ENCODE measurements at places on chromosomes 16 and 17.

DNA sequence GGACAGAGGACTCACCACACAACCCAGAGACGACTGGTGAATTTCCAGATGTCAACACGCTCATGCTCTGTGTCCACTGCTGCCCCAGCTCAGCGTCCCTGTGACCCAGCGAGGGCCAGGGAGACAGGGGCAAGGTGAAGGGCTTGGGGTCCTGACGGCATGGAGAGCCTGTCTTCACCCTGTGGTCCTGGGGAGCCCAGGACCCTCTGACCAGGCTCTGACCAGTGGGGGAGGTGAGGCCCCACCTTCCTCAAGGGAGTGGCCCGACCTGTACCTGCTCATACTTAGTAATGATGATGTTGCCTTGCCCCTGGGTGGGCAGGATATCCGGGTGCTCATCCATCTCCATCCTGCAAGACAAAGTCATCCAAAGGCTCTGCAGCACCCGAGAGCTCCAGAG lies 39.8 kb downstream of the TNFRSF13B start:
- no peak for DNase-seq

GRCh38 chr17:3892095-3892998 lies 506 bp downstream of the CAMKK1 start:
- DNase-seq: peak; percentile 62

DNA sequence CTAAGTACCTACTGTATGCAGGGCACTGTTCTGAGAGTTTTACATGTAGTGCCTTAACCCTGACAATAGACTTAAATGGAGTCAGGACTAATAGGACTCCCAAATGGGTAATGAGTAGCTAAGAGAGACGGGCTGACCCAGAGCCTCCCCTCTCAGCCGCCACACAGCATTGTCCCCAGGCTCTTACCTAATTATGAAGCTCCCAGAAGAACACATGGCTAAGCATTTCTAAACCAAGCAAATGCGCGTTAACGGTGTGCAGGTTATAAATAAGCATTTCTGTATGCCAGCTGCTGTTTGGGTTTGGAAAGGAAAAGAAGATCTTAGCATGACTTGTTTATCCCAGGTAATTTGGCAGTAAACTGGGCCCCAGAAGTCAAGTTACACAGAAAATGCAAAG lies 14.3 kb downstream of the KATNIP start:
- no peak for DNase-seq

DNA sequence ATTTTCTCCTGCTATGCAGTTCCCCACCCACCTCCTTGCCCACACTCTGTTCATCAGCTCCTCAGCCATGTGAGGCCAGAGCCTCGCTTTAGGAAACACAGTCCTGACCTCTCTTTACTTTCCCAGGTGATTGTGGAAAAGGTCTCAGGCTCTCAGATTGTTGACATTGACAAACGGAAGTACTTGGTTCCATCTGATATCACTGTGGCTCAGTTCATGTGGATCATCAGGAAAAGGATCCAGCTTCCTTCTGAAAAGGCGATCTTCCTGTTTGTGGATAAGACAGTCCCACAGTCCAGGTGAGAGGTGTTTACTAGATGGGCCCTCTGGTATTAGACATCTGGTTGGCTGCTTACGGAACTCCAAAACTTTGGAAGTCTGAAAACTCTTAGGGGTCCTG lies 1.7 kb downstream of the GABARAPL2 start:
- DNase-seq: no peak

- DNase-seq: no peak
Observed at GRCh38 chr16:11735787-11736186, 6.9 kb downstream of the TXNDC11 start.

DNA sequence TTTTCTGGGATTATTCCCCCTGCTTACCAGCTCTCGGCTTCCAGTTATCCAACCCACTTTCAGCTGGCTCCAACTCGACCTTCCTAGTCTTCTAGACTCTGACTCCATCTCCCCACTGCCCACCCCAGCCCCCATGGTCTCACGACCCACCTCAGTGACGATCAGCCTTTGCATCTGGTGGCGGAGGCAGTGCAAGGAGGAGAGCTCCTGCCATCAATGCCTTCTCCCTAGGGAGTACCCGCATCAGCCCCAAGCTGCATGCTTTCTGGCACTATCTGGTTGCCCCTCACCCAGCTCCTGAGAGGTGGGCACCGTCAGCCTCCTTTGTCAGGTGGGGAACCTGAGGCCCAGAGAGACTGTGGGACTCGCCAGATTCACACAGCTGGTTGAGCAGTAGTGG lies 72.6 kb upstream of the RPL38 start:
- DNase-seq: no peak

- DNase-seq: no peak
Observed at GRCh38 chr17:3886776-3887175, 6.1 kb downstream of the CAMKK1 start.

DNA sequence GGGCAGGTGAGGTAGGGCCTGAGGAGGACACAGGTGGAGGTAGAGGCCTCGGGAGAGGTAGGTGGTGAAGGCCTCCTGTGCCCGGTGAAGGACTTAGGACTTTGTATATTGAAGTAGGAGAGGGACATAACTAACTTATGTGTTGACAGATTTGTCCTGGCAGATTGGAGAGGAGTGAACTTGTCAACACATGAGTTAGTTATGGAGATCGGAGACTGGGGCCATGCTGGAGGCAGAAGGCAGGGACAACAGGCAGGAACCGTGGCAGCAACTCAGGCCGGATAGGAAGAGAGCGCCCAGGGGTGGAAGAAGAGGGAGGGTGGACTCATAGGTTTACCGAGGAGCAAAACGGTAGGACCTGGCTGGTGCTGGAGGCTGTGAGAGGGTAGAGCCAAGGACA lies 18.4 kb downstream of the GLP2R start:
- no peak for DNase-seq

- DNase-seq: no peak
Observed at GRCh38 chr16:188674-189073, 8.4 kb downstream of the HBQ1 start.

DNA sequence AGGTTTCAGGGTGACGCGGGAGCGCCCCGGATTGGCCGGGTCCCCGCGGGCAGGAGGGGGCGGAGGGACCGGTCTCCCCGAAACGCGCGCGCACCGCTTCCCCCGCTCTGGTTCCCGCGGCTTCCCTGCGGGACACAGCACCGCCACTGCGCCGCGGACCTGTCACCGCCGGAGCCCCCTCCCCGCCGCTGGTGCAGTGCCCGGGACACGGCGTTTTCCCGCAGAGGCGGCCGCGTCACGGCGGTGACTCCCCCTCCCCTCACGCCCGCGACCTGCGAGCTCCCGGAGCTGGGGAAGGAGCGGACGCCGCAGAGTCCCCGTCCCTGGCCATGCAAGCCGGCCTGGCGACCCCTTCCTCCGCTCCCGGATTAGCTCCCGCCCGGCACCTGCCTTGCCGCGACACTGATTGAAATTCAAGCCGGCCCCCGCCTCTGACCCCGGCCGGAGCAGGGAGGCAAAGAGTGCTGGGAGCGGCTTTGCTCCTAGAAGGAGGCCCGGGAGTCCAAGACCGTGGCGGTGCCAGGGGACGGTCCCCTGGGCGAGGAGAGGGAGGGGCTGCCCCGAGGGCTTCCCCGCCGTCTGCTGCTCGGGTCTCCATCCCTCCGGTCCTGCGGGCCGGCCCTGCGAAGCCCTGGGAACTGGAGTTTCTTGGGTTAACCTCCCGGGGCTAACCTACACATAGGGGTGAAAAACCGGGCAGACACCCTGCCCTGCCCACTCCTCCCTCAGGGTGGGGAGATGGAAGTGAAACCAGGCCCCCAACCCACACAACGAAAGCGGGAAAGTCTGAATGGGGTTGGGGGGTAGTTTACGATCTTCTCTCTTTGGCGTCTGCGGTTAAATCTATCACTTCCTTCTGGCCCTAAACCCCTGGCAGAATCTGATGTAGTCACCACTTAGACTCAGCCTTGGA lies 1.0 kb downstream of the RHBDL3 start:
- DNase-seq: peak; percentile 38

DNA sequence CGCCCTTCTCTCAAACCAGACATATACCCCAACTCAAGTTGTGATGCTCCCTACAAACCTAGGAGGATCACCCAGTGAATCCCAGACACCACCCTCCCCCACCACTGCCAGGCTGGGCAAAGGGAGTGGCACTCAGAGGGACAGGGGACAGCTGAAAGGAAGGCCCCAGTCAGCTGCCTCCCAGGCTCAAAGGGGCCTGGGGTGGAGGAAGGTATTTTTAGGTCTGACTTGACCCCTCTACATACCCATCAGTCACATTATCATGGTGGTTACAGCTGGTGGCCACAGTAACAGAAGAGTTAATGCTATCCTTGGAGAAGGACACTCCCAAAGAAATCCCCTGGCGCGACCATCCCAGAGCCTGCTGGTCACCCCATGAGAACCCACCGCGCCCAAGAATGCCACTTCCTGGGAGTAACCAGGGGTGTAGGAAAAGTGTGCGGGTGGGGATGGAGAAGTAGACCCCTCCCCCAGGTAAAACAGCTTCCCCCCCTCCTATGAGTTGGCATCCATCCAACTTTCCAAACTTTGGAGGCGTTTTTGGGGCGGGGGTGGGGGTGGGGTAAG lies 1.1 kb downstream of the CACNB1 start:
- DNase-seq: no peak
